NCI-H1417 (cell line): ENCODE measurements at places on chromosomes 4 and X.

- DNase-seq: no peak
Measured at GRCh38 chr4:3303565-3303824, 10.7 kb downstream of the RGS12 start.

DNA sequence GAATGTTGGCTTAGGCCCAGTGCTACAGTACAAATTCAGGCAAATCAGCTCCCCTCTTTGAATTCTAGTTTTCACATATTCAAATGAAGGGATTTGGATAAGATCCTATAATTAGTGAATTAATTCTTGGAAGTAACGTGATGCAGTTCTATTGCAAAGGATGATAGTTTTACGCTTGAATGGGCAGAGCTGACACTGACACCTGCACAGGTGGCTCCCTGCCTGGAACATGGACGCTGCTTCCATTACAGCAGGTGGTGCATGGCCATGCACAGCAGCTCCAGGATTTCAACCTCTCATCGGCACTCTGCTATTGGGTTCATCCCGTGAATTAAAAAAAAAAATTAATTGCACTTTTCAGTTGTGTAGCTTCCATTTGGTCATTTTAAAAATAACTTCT, 28.4 kb upstream of the RPS6KA6 start:
- peak; percentile 52 for DNase-seq

GRCh38 chr4:139665079-139665689, 435 bp upstream of the MGST2 start:
- DNase-seq: no peak

- DNase-seq: no peak
Measured at GRCh38 chr4:65340382-65341109, 329.7 kb downstream of the EPHA5 start.

DNA sequence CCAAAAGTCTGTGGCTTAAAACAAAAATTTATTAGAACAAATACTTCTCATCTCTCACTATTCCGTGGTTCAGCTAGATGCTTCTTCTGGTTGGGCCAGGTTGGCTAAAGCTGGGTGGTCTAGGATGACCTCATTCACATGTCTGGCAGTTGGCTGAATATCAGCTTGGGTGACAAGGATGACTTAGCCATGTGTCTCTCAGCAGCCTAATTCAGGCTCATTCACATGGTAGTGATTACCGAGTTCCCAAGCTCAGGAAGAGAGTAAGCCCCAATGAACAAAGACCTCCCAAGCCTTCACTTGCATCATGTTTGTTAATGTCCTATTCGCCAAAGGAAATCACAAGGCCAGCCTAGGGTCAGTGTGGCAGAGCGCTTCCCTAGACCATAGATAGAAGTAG, 119.4 kb downstream of the FANCB start:
- DNase-seq: no peak

GRCh38 chr4:20109391-20109790, 142.3 kb upstream of the SLIT2 start:
- DNase-seq: no peak
